ENCODE measurements at places on chromosomes 13 and 19.

GRCh38 chr13:46158222-46158621, 23.8 kb downstream of the LCP1 start:
- no peak for DNase-seq

DNA sequence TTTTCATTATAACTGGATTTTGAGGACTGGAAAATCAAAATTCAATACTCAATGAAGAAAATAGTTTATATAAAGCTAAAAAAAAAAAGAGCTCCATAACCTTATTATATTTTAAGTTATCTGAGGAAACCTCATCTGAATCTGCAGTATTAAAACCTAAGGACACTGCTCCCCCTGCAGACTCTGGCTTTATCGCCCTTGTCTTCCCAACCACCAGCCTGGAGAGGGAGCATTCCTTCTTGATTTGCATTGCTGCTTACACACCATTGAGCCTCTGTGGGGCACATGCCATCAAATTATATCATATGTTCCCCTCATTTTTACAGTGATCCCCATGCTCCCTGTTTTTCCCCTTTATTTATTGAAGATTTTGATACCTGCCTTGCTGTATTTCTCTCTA, 871.4 kb upstream of the GPC6 start:
- DNase-seq: no peak

GRCh38 chr19:42292042-42292960, 9.6 kb upstream of the PRR19 start:
- DNase-seq: no peak

- DNase-seq: peak; percentile 68
These were observed 21.3 kb downstream of the HCN2 start for GRCh38 chr19:610801-611480.

DNA sequence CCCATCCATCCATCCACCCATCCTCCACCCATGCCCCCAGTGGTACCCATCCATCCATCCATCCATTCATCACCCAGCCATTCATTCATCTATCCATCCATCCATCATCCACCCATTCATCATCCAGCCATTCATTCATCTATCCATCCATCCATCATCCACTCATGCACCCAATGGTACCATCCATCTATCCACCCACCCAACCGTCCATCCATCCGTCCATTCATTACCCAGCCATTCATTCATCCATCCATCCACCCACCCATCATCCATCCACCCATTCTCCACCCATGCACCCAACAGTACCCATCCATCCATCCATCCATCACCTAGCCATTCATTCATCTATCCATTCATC, 5.3 kb downstream of the PLPPR3 start:
- no peak for DNase-seq

DNA sequence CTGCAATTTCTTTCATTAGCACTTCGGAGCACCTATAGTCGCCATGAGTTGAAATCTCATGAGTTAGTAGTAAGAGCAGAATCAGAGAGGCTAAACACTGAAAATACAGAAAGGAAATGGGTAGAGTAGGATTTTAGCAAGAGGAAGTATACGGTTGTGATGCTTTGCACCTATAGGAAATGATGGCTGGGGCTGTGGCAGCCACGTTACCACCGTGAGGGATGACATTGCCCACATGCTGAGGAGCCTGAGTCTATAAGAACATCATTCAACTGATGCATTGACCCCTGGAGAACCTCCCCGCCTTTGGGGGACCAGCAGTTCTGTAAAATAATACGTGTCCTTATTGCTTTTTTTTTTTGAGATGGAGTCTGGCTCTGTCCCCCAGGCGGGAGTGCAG, 20.4 kb downstream of the FAM187B start:
- no peak for DNase-seq

GRCh38 chr19:54851353-54851752, 1.1 kb downstream of the KIR3DL2 start:
- no peak for DNase-seq

DNA sequence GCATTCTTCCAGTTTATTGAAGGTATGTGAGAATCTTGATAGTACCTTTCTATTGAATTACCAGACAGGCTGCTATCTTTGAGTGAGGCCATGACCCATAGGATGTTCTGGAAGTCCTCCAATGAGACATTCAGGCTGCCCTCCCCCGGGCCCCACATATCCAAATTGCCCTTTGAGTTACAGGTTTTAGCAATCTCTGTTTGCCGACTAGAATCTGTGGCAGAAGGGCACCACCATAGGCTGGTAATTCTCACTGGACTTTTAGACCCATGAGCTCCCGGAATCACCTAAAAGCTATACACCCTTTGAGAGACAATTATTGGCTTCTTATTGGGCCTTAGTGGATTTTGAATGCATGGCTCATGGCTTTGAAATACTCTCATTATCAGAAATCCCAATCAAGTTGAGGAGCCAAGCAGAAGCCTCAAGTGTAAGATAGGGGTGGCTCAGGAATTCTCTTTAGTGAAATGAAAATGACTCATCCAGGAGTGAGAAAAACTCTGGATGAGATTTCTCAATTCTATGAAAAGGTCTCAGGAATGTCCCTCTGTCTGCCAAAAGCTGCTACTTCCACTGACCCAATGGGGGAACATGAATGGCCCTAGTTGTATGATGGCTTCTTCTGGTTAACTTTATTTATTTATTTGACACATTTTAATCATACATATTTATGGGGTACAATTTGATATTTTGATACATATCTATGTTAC, 172.1 kb upstream of the CSNK1A1L start:
- DNase-seq: peak; percentile 51

GRCh38 chr19:30155381-30156200, 213.6 kb downstream of the URI1 start:
- DNase-seq: no peak

DNA sequence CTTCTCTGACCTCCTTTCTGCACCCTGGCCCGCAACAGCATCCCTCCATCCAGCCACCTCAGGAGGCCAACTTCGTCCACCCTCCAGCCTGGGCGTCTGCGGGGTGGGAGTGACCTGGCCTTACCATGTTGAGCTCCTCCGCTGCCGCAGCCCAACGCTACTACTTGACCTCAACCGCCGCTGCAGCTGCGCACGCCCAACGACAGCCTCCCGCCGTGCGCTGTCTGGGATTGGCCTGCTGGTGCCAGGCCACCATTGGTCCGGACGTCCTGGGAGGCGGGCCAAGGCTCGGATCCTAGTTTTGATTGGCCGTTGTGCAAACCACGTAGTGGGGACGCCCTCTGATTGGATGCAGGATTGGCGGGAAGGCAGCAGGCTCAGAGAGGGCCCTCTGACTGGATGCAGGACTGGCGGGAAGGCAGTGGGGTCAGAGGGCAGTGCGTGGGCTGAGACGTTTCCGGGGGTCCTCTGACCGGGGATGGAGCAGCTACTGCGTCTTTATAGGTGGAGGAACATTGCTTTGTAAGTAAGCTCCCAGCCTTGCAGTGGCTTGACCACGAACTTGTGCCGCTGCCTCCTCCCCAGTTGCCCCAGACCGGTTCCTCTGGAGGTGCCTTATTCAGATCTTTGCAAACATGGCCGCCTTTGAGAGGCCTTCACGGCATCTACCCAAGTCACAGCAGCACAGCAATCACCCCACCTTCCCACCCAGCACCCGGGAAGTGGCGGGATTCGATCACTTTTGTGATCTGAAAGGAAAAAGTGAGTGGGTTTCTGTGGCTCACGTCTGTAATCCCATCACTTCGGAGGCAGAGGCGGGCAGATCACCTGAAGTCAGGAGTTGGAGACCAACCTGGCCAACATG, at the start of gene TUBA3C:
TSS of gene TUBA3C (minus strand) at position 204 of the 865 bp plus-strand sequence. CDS start at position 127, 77 bp downstream.
- no peak for DNase-seq

DNA sequence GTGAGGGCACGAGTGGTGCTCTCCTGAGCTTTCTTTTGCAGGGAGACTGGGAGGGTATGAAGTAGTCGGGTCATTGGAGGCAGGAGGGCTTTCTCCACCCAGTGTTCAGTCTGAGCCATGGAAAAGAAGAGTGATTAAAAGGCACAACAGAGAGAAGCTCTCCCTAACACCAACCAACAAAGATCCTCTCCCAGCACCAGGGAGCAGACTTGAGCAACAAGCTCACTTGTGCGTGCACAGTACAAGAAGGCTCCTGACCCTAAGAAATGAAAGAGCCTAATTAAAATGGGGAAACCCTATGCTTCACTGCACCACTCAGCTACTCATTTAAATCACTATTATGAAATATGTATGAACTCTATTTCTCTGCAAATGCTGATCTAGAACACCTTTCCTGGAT, 276.3 kb upstream of the SOX21 start:
- DNase-seq: no peak

- peak; percentile 96 for DNase-seq
These were observed 21.0 kb downstream of the SMIM24 start for GRCh38 chr19:3459089-3459881.

DNA sequence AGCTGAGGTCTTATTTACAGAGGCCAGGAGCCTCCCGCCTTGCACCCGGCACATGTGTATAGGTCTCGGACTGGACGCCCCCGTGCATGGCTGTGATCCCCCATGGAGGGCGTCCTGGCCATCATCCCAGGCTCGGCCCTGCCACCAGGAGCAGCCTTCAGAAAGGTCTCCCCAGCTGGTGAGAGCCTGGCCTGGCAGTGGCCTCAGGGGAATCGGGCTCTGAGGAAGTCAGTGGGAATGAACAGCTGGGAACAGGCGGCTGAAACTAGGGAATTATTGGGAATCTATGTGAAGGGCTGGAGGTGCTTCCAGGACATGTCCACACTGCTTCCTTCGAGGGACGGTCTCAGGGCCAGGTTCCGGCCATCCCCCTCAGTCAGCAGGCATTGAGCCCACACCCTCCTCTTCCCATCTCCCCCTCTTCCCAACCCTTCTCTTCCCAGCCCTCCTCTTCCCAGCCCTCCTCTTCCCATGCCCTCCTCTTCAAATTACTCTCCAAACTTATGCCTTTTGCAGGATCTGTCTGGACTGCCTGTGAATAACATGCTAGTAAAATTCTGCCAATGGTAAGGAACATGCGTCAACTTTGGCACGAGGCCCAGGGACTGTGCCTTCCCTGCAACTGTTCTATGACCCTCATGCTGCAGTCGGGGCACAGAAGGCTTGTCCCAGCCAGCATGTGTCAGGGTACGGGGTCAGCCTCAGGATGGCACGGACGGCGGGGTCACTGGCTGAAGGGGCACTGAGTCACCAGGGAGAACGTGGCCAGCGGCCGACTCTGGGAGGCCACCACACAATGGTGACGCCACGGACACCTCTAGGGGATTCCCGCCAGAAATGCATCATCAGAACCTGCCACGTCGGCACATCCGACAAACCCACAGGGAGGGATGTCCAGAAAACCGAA, 24.2 kb upstream of the C13orf46 start:
- DNase-seq: peak; percentile 62

DNA sequence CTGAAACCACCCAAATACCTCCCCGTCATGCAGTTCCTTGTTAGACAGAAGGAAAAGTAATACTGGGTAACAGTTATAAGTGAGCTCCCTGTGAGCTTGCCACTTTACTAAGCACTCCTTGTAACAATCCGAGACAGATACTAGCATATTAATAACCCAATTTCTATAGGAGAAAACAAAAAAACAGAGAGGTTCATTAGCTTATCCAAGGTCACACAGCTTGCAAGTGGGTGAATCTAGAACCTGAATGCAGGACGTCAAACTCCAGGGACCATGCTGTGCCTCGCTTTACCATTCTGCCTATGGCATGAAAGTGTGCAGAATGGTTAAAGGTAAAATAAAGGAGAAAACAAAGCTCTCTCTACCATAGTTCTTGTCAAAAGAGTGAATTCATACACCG, 15.4 kb downstream of the SIGLEC5 start:
- no peak for DNase-seq

DNA sequence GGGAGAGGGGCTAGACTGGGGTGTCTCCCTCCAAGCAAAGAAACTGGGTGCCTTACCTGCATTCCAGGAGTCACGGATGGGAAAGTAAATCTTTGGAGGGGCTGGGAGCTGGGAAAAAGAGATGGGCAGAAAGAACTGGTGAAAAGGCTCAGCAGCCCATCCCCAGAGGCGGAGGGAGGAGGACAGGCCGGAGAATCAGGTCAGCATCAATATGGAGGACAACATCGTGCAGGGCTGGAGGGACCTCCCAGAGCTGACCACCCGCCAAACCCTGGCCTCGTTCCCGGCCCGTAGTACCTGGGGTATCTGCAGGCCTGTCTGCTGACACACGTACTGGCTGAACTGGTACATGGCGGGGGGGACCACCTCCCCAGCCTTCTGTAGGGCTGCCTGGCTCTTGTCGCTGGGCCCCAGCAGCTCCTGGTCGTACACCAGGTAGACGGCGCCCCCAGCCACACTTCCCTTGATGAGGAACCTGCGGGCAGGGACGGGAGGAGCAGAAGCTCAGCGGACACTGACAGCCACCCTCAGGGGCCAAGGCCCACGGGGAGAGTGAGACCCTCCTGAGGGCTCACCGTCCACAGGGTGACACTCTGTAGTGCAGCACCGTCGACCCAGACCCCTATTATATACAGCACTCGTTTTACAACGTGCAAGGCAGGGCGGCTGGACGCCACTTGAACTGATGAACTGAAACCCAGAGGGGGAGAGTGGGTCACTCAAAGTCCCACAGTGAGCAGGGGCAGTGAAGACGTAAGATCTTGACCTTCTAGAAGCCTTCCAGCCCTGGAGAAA, 830 bp downstream of the MICOS13 start:
- no peak for DNase-seq

GRCh38 chr19:29170554-29170953, 42.4 kb downstream of the UQCRFS1 start:
- no peak for DNase-seq

GRCh38 chr19:608155-609003, 18.7 kb downstream of the HCN2 start:
- no peak for DNase-seq

DNA sequence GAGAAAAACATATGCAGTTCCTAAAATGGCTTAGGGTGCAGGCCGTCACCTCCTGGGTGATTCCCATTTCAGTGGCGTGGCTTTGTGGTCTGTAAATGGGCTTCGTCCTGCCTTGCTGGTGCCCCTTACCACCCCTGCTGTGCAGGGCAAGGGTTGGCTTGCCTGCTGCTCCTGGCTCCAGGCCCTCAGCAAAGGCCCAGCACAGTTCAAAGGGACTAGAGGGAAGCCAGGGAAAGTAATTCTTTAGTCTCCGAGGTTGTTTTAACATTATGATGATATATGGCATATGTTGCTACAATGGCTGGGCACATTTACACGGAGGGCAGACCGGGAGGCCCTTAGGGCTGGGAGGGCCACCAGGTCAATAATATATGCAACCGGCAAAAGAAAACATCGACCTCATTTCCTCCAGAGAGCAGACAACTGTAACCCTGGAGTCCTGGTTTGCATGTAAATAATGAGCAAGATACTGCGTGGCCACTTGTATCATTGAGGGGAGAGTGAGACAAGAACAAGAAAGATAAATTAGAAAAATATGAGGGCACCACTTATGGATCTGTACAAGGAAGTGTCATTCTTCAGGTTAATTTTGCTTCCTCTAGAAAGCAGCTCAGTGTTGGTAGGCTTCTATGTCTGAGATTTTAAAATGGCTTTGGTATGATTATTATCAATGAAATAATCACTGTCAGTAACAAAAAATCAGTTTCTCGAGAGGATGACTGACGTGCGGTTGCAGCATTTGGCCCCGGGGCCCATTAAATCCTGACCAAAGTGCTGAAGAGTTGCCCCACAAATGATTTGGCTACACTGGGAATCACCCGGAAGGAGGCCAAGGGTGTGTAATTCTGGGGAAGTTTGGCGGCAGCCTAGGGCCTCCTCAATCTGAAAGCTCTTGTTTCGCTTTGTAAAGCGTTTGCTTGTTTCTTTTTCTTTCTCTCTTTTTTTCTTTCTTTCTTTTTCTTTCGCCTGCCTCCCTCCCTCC, 32.8 kb upstream of the URI1 start:
- DNase-seq: no peak

All from AG08395 (cell line).